HT-29 (cell line): ENCODE measurements at places on chromosomes 3 and 15. TPM values are rescaled to one million over a fixed set of nuclear protein-coding genes. Genes with fewer than 3 reads are reported as not detected.

Gene ARL6
- 2.7 and 3.7 TPM in 2 replicates for total RNA-seq

Gene STRA6
- total RNA-seq = 14.3 and 14.7 TPM in 2 replicates

Gene CCDC39
- total RNA-seq = not detected in 2 replicates

Gene LARP6
- 4.4 and 5.6 TPM in 2 replicates for total RNA-seq

Gene PPP1R14D
- 2.5 and 6.1 TPM in 2 replicates for total RNA-seq

Gene PAK6
- 6.4 and 17.7 TPM in 2 replicates for total RNA-seq

Gene CIP2A
- 16.2 and 22.8 TPM in 2 replicates for total RNA-seq

Gene CD80
- not detected in 2 replicates for total RNA-seq

Gene CCDC80
- 0.29 and 0.41 TPM in 2 replicates for total RNA-seq

Gene ISL2
- total RNA-seq = 1.2 and 3.4 TPM in 2 replicates

Gene TRPM7
- 12.9 and 17.1 TPM in 2 replicates for total RNA-seq

Gene TMEM212
- 0.05 TPM in 1 of 2 replicates, not detected in the other for total RNA-seq

Gene HTR3E
- total RNA-seq = not detected in 2 replicates

Gene PLA2G4D
- total RNA-seq = 0.03 TPM in 1 of 2 replicates, not detected in the other

Gene LRRN1
- total RNA-seq = 0.92 TPM in 1 of 2 replicates, not detected in the other

Gene WDR53
- total RNA-seq = 4.2 and 5.3 TPM in 2 replicates

Gene MYRIP
- total RNA-seq = 0.03 and 0.08 TPM in 2 replicates

Gene PAQR9
- not detected in 2 replicates for total RNA-seq

Gene CHRM5
- not detected in 2 replicates for total RNA-seq

Gene SLC12A1
- total RNA-seq = not detected in 2 replicates

Gene HRG
- not detected in 2 replicates for total RNA-seq

Gene GOLGA8N
- total RNA-seq = not detected in 2 replicates
